ENCODE measurements at places on chromosomes 3 and 15. TPM values are rescaled to one million over a fixed set of nuclear protein-coding genes. Genes with fewer than 3 reads are reported as not detected.

GRCh38 chr3:3665961-3666640 is 133.1 kb upstream of the LRRN1 start:
- DNase-seq = no peak

DNA sequence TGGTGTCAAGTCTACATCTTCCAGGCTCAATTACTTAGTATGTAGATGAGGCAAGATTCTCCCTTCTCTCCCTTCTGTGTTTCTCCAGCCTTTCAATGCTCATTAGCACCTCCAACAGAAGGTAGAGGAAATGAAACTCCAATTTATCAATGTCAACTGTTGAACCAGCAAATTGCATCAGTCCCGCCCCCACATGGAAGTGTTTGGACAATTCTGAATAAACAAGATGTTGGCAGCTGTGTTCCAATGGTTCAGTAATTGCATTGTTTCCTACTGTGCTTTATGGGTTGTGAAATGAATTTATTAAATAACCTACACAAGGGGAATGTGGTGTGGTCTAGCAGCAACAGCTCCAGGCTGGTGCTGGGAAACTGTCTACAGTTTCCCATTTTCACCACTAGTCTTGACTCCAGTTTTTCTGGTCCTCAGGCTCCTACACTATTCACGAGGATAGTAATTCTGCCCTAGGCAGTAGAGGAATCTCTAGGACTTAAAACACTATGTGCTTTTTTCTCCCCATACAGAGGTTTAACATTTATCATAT is 91.9 kb downstream of the MB21D2 start:
- no peak for DNase-seq

- peak; percentile 2 for DNase-seq
Observed at GRCh38 chr3:62332835-62333244, 40.5 kb downstream of the FEZF2 start.

DNA sequence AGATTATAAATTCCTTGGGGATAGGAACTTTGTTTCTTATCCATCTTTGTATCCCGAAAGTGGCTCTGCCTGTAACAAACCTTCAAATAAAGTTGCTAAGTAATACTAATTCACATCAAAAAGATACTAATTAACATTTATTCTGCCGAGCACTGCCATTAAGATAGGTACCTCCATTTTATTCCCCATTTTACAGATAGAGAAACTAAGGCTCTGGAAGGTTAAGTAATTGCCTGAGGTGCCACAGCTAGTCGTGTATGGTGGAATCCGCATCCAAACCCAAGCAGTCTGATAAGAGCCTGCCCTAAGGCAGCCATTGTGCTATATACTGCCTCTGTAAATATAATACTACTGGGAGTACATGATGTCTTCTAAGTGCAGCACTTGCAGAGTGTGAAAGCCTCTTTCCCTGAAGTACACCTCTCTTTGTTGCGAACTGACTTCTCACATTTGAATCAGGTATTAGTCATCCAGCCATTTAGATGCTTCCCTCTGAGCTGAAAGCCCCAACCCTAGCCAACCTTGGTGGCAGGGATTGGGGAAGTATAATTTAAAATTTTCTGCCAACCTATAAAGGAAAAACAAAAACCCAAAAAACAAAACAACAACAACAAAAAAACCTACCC is 78.5 kb upstream of the CHD2 start:
- no peak for DNase-seq

- no peak for DNase-seq
Observed at GRCh38 chr3:174776123-174776522, 83.0 kb upstream of the NAALADL2 start.

DNA sequence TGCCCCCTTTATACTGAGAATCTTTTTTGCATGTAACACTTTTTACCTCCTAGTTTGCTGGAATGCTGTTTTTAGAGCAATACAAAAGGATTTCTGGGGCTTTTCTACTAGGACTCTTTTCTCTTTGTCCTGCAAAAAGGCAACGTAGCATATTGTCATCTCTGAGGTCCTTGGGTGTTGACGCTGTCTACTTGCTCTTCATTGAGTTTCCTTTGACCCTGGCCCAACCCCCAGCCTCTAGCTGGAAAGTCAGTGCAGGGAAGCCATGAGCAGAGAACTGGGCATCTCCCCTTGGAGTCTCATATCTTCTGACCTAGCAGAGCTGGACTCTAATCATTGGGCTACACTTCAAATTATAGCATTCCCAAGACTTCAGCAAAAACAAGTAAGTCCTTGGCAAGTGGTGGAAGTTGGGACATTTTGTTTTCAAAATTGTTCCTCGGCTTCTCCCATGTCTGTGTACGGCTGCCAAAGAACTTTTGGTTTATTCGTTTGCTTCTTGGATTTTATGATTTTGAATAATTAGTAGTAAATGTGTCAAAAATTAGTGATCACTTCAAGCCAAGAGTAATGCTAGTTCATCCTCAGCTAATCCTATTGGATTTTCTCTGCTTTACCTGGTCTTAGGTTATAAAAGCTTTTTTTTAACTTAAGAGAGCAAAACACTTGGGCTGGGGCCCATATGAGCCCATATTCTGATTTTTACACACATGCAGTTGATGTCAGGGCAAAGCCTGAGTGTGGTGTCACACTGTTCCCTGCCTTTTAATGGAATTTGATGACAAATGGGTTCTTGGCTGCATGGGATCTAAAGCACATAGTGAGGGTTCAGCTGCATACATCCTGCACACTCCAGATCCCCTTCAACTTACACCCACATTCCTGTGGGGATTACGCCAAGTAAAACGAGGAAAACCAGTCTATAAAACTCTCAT is 419.5 kb upstream of the C2CD4B start:
- no peak for DNase-seq

The SPATA12 gene
- total RNA-seq = 0.22 TPM

GRCh38 chr3:67361323-67361722 is 293.1 kb downstream of the SUCLG2 start:
- no peak for DNase-seq

GRCh38 chr3:153547970-153548369 is 385.9 kb downstream of the RAP2B start:
- DNase-seq = no peak

The ANKUB1 gene
- not detected for total RNA-seq

DNA sequence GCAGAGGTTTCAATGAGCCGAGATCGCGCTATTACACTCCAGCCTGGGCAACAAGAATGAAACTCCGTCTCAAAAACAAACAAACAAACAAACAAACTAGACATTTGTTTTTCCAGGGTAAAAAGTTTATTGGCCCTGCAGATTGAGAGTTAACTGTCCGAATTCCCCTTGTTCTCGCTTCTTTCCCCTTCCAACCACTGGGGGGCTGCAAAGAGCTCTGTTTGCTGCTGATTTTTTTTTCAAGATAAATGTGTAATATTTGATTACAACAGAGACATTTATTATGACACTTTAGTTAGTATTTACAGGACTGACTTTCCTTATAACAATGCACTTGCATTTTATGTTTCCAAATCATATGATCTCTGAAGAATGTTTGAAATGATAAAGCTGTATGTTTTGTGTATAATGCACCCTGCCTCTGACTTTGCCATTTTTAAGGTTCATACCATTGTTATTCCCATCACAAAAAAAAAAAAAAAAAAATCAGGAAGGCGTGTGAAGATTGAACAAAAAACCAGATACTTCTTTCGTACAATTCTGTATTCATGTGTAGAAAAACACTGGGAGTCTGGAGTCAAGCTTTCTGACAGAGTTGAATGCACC is 2.8 kb downstream of the CLSTN2 start:
- peak; percentile 19 for DNase-seq

The CHD2 gene
- 116 TPM for total RNA-seq
